ENCODE measurements at places on chromosomes 3 and 15.

DNA sequence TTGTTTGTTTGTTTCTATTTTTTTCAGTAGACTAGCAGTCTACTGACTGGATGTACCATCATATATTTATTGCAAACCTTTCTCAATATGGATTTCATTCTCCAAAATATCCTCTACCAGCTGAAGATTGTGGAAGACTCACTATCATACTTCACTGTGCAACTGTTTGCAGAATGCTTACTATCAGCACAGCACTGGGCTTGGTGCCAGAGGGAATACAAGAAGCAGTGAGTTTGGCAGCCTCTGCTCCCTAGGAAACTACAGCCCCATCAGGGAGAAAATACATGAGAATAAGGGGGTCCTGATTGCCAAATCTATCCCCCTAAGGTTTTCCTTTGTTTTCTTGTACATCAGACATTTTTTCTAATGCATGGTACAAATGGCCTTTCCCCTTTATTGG lies 27.5 kb downstream of the AQP9 start:
- no peak for DNase-seq

GRCh38 chr3:97131476-97131875 lies 317.1 kb downstream of the EPHA6 start:
- no peak for DNase-seq

- DNase-seq = no peak
Measured at GRCh38 chr3:139906418-139906817, 28.6 kb upstream of the CLSTN2 start.

DNA sequence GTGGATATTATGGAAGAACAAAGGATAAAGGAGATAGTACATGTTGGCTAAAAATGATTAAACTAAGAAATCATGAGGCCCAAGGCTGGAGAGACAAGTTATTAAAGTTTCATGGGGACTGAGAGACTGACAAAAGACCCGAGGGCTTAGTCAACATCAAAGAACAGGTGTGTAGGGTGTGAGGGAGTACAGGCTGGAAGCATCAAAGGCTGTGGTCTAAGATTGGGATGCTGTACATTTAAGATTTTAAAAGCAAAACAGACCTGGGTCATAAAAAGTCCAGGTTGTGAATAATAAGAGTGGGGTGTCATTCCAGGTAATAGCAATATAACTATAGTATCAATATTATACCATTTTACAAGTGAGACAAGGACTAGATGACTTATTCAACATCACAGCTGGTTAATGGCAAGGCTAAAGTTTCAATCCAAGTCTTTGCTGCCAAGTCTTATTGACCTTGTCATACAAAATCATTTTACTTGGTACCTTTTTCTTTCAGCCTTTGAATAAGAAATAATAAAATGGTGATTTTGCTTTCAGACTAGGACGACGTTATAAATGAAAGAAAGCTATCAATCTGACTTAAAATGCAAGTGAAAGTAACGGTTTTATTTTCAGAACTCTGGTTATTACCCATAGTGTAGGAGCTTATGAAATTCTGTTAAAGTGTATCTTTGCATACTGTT lies 211.6 kb downstream of the TNIK start:
- DNase-seq = no peak

- no peak for DNase-seq
Measured at GRCh38 chr15:45429941-45430792, 51.8 kb upstream of the GATM start.

DNA sequence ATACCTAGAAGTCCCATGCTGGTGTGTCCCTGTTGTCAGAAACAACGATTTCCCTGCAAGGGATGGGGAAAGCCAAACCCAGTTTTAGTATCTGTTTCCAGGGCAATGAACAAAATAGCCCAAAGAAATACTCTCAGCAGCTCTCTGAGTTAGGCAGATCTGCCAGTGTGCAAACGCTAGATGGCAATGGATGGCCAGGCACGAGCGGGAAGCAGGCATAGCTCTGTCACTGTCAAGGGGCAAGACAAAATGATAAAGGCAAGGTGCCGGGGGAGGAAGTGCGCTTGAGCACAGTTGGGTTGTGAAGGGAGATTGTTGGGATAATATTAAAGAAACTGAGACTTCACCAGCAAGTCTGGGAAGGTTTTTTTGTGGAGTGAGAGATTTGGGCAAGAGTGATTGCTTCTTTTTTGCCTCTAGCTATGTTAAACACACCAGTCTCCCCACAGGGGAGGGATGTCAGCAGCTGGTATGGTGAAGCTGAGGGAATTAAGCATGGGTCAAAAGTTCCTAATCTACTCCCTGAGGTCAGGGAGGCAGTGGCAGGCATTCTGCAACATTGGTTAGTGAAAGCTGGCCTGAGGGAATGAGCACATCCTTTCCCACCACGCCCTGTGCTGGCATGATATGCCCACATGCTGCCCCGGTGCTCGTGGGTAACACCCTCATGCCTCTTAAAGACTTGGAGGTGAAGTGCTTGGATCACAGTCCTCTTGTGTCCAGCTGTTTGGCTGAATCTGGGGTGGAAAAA lies 117.5 kb downstream of the PDCD6IP start:
- no peak for DNase-seq

- no peak for DNase-seq
Measured at GRCh38 chr3:84265768-84266167, 693.0 kb upstream of the CADM2 start.
